RWPE1 (cell line): ENCODE measurements at places on chromosomes 3 and 15.

DNA sequence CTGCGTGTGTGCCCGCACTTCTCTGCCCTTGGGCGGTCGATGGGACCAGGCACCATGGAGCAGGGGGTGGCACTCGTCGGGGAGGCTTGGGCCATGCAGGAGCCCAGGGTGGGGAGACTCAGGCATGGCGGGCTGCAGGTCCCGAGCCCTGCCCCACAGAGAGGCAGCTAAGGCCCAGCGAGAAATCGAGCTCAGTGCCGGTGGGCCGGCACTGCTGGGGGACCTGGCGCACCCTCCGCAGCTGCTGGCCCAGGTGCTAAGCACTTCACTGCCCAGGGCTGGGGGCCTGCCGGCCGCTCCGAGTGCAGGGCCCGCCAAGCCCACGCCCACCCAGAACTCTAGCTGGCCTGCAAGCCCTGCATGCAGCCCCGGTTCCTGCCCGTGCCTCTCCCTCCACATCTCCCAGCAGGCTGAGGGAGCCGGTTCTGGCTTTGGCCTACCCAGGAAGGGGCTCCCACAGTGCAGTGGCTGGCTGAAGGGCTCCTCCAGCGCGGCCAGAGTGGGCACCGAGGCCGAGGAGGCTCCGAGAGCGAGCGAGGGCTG, 553 bp upstream of the RTP4 start:
- no peak for DNase-seq

DNA sequence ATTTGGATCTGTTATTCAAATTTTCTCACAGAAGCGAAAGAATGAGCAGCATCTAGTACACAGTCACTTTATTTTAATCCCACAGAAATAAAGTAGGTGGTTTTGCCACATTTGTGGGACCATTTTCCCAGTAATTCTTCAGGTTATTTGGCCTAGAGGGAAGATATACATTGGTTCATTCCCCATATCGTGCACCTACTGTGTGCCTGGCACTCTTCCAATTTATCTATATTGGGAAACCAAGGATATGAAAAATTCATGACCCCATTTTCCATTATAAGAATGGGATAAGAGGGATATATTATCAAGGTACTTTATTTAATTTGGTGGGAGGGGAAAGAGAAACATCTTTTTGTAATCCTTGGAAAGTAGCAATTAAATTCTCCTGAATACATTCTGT, 35.1 kb downstream of the TRIP4 start:
- no peak for DNase-seq

DNA sequence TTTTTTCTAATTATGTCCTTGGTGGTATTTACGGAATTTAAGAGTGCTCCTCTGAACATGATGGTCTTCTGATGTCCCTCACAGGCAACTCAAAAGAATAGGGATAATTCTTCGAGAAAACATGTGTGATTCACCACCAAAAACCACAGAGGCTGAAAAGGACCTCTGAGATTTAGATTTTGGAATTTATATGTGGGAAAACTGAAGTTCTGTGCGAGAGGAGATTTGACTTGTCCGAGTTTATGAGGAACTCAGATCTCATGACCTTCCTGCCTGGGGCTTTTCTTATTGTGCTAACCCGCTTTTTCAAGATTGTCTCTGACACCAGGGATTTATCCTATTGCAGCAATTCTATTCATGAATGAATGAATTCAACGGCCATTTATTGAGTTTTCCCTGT, 142.4 kb downstream of the FAM43A start:
- DNase-seq: no peak

DNA sequence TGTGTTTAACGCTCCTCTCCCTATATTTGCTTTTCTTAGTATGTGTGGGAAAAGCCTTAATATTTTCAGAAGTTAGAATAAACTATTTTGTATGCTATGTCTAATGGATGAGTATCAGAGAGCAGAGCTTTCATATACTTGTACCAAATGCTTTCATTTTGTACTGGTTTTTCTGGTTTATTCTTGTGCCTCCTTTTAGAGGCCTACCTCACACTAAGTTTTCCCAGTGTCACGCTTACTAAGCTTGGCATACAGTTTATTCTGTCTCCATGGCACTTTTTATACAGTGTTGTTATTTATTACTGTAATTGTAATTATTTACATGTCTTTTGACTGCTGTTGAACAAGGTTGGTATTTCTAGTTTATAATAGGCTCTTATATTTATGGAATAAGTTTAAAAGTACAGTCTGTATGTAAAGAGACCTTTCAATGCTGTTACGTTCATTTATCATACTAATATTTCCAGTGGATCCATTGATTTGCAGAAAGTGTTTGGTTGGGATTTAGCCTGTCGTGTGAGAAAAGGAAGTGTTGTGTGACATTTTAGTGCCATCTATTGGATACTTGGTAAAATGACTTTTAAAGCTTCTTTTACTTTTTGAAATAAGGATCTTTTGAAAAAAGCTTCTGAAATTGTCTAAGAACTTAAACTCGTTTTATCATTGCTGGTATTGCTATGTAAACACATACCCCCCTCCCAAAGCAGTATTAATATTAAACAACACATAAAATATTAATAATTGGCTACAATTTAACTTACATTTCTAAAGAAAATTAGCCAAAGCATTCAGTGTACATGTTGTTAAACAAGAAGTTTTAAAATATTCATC, 5.2 kb upstream of the EBLN2 start:
- DNase-seq: peak; percentile 5

- no peak for DNase-seq
These were observed 28.3 kb upstream of the ARL14 start for GRCh38 chr3:160648701-160649100.

DNA sequence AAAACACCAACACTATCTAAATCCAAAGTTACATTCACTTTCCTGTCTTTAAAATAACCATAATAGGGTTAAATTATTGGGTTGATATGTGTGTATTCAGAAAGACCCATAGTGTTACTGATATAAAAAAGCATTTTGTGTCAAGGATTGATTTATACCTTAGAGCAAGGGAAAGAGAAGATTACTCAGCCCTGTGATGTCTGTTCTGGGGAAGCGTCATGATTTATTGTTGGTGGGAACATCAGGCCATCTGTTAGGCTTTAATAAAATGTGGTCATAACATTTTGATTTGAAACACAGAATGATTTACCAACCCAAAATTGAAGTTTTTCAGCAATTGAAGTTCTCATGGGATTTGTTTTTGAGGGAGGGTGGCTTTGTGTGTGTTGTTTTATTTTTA, 33.2 kb downstream of the SIDT1 start:
- no peak for DNase-seq

DNA sequence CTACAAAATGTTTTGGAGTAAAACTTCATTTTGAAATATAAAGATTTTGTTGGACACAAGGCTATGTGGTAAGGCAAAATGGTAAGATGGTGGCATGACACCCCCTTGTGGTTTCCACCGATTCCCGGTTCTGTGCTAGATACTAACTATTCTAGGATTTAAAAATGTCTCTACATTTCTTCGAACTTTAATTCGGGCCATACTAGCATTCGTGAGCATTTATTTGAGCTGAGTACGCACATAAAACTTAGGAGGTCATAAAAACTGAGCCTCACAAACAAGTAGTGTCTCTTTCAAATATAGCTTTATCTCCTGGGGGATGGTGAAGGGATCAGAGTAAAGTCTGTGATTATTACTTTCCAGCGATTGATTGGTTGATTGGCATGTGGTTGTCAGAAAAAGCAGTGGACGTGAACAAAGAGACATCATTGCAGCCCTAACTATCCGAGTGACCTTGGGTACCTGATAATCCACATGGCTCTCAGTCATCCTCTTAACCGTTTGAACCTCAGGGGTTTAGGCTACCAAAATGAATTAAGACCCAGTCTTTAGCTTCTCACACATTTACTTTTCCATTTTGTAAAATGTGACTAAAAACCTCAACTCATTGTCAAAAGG, 1.1 kb upstream of the ZNF639 start:
- peak; percentile 42 for DNase-seq

GRCh38 chr3:120498556-120499346, 48.0 kb upstream of the FSTL1 start:
- DNase-seq: no peak

DNA sequence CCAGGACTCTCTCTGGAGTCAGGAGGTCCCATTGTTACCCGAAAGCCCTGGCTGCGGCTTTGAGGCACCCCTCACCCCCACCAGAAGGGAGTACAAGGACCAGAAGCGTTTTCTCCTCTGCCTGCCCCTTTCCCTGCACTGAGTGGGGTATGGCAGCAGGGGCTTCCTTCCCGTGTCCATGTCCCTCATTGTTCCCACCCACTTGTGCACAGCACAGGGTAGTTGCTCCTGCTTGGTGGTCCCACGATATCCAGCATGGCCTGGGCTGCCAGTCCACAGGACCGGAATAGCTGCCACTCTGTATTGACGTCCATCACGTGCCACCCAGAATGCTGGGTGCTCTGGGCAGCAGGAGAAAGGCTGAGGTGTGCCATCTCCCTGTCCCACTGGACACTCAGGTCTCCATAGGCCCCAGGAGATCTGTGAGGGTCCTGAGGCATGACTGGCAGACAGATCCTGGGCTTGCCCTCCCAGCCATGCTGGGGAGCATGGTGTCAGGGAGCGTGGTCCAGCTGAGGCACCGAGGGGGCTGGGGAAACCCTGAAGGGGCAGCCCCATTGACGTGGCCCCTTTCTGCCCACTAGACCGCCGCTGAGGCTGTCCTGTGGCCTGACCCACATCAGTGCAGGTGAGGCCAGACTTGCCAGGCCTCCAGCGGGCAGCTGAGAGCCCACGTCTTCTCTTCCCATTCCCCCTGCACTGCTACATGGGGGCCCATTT, 45.3 kb upstream of the SEC22A start:
- no peak for DNase-seq

GRCh38 chr15:68618394-68618793, 39.6 kb downstream of the CORO2B start:
- no peak for DNase-seq

GRCh38 chr3:161925749-161926360, 429.2 kb downstream of the OTOL1 start:
- DNase-seq: no peak

GRCh38 chr15:94847325-94847724, 616.0 kb downstream of the MCTP2 start:
- no peak for DNase-seq

- DNase-seq: peak; percentile 36
These were observed 290.0 kb downstream of the TLE3 start for GRCh38 chr15:69807721-69808120.

- DNase-seq: no peak
These were observed 45.5 kb downstream of the NEK11 start for GRCh38 chr3:131072099-131072559.

GRCh38 chr3:54817628-54818027, 110.2 kb downstream of the LRTM1 start:
- no peak for DNase-seq

DNA sequence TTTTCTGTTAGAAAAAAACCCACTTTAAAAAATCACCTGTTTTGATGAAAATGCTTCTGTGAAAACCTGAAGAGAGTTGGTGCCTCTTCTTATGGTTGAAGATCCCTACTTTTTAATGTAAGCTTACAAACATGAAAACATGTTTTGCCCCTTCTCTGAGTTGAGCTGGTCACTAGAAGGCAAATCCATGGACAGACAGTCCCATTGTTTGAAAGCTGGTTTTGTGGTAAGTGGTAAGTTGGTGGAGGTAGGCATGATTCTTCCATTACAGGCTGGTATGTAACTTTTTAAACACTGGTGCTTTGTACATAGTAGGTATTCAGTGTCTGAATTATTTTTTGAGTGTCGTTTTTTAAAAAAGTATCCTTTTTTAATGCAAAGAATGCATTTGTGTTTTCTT, 6.1 kb downstream of the ABHD5 start:
- no peak for DNase-seq

DNA sequence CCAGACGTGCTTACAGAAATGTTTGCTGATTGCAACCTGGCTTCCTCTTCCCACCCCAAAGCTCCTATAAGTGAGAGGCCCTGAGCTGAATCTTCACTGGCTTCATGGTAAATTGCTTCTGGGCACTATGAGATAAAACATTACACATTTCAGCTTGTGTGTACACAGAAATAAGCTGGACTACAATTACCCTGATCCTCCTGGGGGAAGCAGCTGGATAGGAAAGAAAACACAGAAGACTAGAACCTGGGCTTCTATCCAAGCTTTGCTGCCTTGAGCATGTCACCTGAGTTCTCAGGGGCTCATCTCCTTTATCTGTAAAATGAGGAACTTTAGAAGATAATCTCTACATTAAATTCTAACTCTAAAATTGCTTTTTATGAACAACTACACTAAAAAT, 40.3 kb downstream of the THBS1 start:
- no peak for DNase-seq

DNA sequence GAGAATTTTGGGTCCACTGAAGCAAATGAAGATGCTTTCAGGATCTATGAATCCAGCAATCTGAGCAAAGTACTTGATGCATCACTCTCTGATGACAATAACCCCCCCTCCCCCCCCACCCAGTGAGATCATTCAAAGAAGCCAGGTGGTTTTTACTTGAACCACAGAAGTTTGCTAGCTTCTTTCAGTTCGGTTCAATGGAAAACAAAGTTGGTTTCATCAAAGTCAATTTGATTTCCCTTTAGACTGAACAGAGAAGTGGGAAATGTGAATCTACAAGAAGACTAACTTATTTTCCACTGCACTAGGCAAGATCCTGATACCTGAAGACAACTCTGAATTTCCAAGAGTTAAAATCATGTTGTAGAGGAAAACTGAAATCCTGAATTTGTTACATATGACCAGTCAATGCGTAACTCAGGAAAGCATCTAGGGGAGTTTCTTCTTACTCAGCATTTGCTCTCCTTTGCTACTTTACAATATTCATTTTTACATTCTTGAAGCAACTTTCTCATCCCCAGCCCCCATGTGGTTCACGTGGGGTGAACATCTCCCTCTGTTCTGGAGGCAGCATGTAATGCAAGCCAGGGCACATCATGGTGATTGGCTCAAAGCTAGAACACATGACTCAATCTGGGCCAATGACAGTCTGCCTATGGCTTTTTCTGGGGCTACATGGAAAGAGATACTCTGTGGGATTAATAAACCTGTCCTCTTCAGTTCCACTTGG, 572.6 kb downstream of the FOXP1 start:
- no peak for DNase-seq

DNA sequence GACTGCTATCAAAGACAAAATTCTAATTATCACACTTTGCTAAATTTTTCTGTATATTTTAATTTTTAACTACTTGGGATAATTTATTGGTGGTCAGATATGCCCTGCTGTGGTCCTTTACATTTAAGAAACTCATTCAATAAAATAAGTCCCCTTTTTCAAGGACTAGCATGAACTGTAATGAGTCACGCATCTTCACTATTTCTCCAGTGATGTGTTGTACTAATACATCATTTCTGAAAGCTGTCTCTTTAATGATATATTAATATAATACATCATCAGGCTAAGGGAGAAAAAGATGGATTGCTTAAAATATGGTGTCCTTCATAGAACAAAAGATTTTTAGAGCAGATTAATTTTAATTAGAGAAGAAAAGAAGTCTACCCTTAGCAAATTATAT, 901.4 kb downstream of the DIPK2A start:
- no peak for DNase-seq

GRCh38 chr3:38608961-38609360, 40.5 kb downstream of the SCN5A start:
- no peak for DNase-seq

DNA sequence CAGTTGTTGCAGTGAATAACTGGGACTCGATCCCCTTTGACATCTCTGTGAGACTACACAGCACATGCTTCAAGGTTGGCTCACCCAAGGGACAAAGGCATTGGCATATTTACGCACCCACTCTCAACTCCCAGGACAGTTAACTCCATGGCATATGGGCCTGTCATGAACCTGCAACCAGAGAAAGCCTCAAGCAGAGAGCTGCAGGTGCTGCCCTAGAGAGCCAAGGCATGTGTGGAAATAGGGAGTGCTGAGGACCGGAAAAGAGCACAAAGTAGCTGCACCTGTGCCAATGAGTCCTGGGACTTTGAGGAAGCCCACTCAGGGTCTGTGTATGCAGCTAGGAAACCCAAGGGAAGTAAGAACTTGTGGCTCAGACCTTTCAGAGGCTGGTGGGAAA, 32.9 kb upstream of the SLC24A5 start:
- DNase-seq: no peak
